ENCODE measurements at places on chromosomes 7 and 10. TPM values are rescaled to one million over a fixed set of nuclear protein-coding genes. Genes with fewer than 3 reads are reported as not detected.

Gene RSPH10B2
- total RNA-seq = 0.12 TPM

Gene NFE2L3
- total RNA-seq = 0.37 TPM

Gene TWIST1
- total RNA-seq = not detected

Gene STAMBPL1
- total RNA-seq = 8.0 TPM

Gene NSUN5
- 8.6 TPM for total RNA-seq

Gene DGKI
- 0.06 TPM for total RNA-seq

Gene GLI3
- 0.12 TPM for total RNA-seq

Gene PALD1
- 2.9 TPM for total RNA-seq

Gene FANK1
- total RNA-seq = not detected

Gene MRPS17
- 8.1 TPM for total RNA-seq

Gene MAP3K8
- 6.1 TPM for total RNA-seq

Gene TRIM73
- total RNA-seq = 3.3 TPM

Gene C10orf90
- not detected for total RNA-seq

DNA sequence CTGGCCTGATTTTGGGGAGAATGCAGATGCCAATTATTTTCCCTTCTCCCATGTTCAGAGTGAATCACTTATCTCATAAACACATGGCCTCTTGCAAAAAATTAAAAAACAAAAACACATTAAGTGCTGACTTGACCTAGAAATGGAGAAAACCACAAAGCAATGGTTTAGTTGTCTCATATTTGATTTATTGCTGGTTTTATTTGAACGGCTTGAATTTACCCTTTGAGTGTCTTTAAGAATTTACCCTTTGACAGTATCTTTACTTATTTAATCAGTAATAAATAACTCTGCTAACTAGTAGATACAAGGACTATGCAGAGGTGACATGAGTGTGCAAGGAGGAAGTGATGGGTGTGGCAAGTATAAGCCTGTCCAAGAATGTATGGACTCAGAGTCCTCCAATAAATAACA, 68.1 kb upstream of the GSDME start:
- H3K27ac ChIP-seq = no peak overlapping the region
- H3K4me3 ChIP-seq = no peak overlapping the region
- H3K27me3 ChIP-seq = no peaks in the 10 kb centered on the region
- no peak for DNase-seq
- H3K4me1 ChIP-seq = no peaks in the 10 kb centered on the region
- no peaks in the 10 kb centered on the region for H3K36me3 ChIP-seq

GRCh38 chr7:11170863-11171568, 197.3 kb downstream of the PHF14 start:
- H3K4me3 ChIP-seq = no peak overlapping the region
- no peaks in the 10 kb centered on the region for H3K36me3 ChIP-seq
- no peaks in the 10 kb centered on the region for H3K27me3 ChIP-seq
- no peak overlapping the region for H3K27ac ChIP-seq

GRCh38 chr7:90570373-90570959, 25.7 kb upstream of the CDK14 start:
- no peaks in the 10 kb centered on the region for H3K4me1 ChIP-seq
- H3K27ac ChIP-seq = no peak overlapping the region
- no peak overlapping the region for H3K4me3 ChIP-seq

GRCh38 chr7:134458341-134458805, 527 bp downstream of the AKR1B1 start:
- H3K27ac ChIP-seq = peak overlapping the region; percentile 35
- H3K4me3 ChIP-seq = peak overlapping the region; percentile 52
- no peaks in the 10 kb centered on the region for H3K27me3 ChIP-seq
- H3K4me1 ChIP-seq = peaks cover 15% of the 10 kb centered on the region

- no peaks in the 10 kb centered on the region for H3K36me3 ChIP-seq
- H3K27me3 ChIP-seq = no peaks in the 10 kb centered on the region
- no peak overlapping the region for H3K4me3 ChIP-seq
- no peak for DNase-seq
- no peak overlapping the region for H3K27ac ChIP-seq
Measured at GRCh38 chr10:108970016-108970415, 953.3 kb downstream of the XPNPEP1 start.

- peak overlapping the region; percentile 66 for H3K27ac ChIP-seq
- H3K4me3 ChIP-seq = no peak overlapping the region
- DNase-seq = no peak
- no peaks in the 10 kb centered on the region for H3K27me3 ChIP-seq
Measured at GRCh38 chr7:135757719-135758411, 9.3 kb upstream of the FAM180A start.

DNA sequence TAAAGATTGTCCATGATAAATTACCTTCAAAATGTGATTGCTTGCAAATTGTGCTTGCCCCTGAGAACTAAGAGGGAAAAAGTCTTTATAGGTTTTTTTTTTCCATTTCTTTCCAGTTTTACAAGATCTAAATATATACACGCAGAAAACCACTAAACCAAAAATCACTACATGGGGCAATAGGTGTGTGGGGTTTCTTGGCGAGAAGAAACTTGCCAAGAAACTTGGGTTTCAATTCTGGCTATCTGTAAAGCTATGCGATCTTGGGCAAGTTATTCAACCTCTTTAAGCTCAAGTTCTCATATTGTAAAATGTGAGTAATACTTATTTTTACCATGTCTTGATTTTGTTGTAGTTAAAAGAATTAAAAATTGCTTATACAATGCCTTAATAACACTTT, 17.0 kb downstream of the CUBN start:
- DNase-seq = no peak
- H3K4me3 ChIP-seq = no peak overlapping the region
- H3K27me3 ChIP-seq = no peaks in the 10 kb centered on the region
- no peaks in the 10 kb centered on the region for H3K36me3 ChIP-seq

- peaks cover 15% of the 10 kb centered on the region for H3K4me1 ChIP-seq
- H3K36me3 ChIP-seq = no peaks in the 10 kb centered on the region
- no peak overlapping the region for H3K27ac ChIP-seq
- no peaks in the 10 kb centered on the region for H3K27me3 ChIP-seq
- H3K4me3 ChIP-seq = no peak overlapping the region
Measured at GRCh38 chr10:112471878-112472487, 25.0 kb downstream of the VTI1A start.

GRCh38 chr7:18529239-18529638, 33.7 kb downstream of the HDAC9 start:
- no peaks in the 10 kb centered on the region for H3K4me1 ChIP-seq
- no peaks in the 10 kb centered on the region for H3K36me3 ChIP-seq
- DNase-seq = no peak
- no peaks in the 10 kb centered on the region for H3K27me3 ChIP-seq
- no peak overlapping the region for H3K27ac ChIP-seq

DNA sequence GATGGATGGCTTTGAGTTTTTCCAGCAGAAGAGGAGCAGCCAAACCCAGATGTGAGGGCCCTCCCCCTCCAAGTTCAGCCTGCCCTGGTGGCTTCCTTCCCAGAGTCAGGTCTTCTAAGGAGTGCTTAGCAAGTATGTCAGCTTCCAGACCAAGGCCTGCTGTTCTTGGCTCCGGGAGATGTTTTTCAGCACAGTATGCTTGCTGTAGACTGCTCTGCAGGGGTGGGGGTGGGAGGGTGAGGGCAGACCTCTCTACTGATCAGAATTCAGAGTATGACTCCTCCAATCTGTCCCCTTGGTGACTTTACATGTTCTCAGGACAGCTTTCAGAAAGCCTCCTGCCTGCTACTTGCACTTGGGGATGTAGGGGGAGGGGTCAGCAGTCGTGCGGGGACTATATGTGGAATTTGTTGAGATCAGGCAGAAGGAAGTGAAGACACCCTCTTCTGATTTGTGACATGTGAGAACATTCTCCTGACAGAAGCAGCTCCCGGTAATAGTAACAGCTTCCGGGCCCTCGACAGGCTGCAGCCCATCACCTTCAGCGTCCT, 516.4 kb upstream of the ZMIZ1 start:
- no peaks in the 10 kb centered on the region for H3K36me3 ChIP-seq
- no peak overlapping the region for H3K27ac ChIP-seq
- no peaks in the 10 kb centered on the region for H3K27me3 ChIP-seq
- no peak for DNase-seq
- H3K4me3 ChIP-seq = no peak overlapping the region

- H3K4me3 ChIP-seq = no peak overlapping the region
- no peaks in the 10 kb centered on the region for H3K36me3 ChIP-seq
- H3K4me1 ChIP-seq = no peaks in the 10 kb centered on the region
Measured at GRCh38 chr7:127677433-127678230, 25.6 kb downstream of the SND1 start.

GRCh38 chr10:102284531-102284930, 39.2 kb downstream of the GBF1 start:
- H3K27ac ChIP-seq = peak overlapping the region; percentile 79
- no peak for DNase-seq
- peaks cover 18% of the 10 kb centered on the region for H3K4me1 ChIP-seq
- H3K36me3 ChIP-seq = no peaks in the 10 kb centered on the region
- H3K4me3 ChIP-seq = no peak overlapping the region
- H3K27me3 ChIP-seq = no peaks in the 10 kb centered on the region

GRCh38 chr7:89312551-89312950, 517.0 kb upstream of the TEX47 start:
- H3K4me3 ChIP-seq = no peak overlapping the region
- H3K36me3 ChIP-seq = no peaks in the 10 kb centered on the region
- DNase-seq = no peak
- H3K4me1 ChIP-seq = no peaks in the 10 kb centered on the region
- H3K27me3 ChIP-seq = no peaks in the 10 kb centered on the region

DNA sequence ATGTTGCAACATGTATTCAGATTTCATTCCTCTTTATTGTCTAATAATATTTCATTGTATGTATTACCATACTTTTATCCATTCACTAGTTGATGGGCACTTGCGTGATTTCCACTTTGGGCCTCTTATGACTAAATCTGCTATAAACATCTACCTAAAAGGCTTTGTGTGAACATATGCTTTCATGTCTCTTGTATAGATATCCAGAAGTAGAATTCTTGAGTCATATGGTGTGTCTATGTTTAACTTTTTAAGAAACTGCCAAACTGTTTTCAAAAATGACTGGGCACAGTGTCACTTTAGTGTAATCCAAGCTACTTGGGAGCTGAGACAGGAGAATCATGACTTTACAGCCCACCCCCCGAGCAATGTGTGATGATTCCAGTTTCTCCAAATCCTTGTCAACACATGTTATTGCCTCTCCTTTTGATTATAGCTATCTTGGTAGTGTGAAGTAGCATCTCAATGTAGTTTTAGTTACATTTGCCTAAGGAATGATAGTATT, 618.9 kb upstream of the C7orf33 start:
- no peak for DNase-seq
- no peaks in the 10 kb centered on the region for H3K36me3 ChIP-seq
- H3K27me3 ChIP-seq = no peaks in the 10 kb centered on the region
- no peak overlapping the region for H3K27ac ChIP-seq
- H3K4me3 ChIP-seq = no peak overlapping the region

GRCh38 chr7:123190109-123190831, 9.5 kb downstream of the SLC13A1 start:
- H3K4me3 ChIP-seq = no peak overlapping the region
- no peaks in the 10 kb centered on the region for H3K36me3 ChIP-seq

DNA sequence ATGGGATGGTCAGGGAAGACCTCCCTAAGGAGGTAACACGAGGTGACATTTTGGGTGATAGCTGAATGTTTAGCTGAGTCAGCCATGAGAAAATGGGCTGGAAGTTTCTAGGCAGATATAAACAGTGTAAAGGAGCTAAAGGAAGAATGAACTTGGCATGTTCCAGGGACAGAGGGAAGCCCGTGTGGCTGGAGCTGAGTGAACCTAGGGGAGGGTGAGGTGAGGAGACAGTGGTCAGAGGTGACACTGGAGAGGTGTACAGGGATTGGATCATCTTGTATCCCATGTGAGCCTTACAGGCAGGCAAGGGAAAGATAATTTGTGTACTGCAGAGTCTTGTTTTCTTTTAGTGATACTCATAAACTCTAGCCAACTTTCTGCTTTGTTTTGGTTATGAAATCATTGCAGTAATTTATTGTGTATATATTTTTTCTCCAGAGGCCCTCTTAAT, 1.8 kb downstream of the STARD3NL start:
- no peaks in the 10 kb centered on the region for H3K36me3 ChIP-seq
- no peaks in the 10 kb centered on the region for H3K4me1 ChIP-seq
- H3K4me3 ChIP-seq = no peak overlapping the region
- H3K27ac ChIP-seq = no peak overlapping the region
- no peak for DNase-seq
- H3K27me3 ChIP-seq = no peaks in the 10 kb centered on the region

DNA sequence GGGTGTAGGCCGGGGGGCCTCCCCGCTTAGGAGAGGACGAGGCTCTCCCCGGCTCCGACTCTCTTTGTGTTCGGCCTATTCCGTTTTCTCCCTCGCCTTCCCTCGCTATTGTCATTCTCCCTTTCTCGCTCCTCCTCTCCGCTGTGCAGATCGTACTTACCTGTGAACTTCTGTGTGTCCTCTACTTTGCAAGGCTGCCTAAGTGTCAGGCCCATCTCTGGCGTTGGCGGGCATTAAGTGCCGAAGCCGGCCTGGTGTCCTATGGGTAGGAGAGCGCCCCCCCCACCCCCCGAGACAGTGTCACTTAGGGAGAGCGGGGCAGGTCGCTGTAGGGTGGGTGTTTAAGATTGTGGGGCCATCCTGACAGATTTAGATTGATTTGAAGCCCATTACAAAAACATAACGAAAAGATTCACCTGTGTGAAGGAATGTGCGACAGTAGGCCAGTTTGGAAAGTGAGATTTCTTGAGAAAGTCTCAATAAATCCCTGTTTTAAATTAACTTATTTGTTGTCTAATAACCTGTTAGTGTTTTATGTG, 579 bp downstream of the RBM33 start:
- H3K4me3 ChIP-seq = peak overlapping the region; percentile 87
- H3K36me3 ChIP-seq = no peaks in the 10 kb centered on the region
- no peaks in the 10 kb centered on the region for H3K27me3 ChIP-seq
- peak overlapping the region; percentile 98 for H3K27ac ChIP-seq
- peaks cover 19% of the 10 kb centered on the region for H3K4me1 ChIP-seq
- peak; percentile 56 for DNase-seq

- no peak for DNase-seq
- H3K36me3 ChIP-seq = no peaks in the 10 kb centered on the region
- no peak overlapping the region for H3K27ac ChIP-seq
- no peaks in the 10 kb centered on the region for H3K4me1 ChIP-seq
- no peak overlapping the region for H3K4me3 ChIP-seq
- H3K27me3 ChIP-seq = no peaks in the 10 kb centered on the region
Measured at GRCh38 chr7:154546946-154547587, 455.9 kb downstream of the PAXIP1 start.

DNA sequence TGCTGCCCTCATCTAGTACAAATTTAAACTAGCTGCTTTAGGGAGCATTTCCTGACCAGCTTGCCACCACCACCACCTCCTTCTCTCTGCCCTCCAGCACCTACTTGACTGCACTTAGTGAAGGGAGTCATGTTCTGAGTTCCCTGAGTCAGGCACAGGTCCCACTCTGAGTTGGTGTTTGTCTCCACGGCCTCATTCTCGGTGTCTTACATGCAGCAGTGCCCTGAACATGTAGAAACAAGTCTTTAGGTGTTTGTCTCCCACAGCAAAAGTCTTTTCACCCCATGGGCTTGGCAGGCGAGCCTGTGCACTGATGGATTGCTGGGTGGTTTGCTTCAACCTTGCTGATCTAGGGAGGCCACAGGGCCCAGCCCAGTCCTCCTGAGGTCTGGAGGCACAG, 16.9 kb downstream of the TSPAN14 start:
- H3K4me1 ChIP-seq = peaks cover 37% of the 10 kb centered on the region
- no peak for DNase-seq
- H3K36me3 ChIP-seq = no peaks in the 10 kb centered on the region
- H3K4me3 ChIP-seq = no peak overlapping the region
- H3K27ac ChIP-seq = no peak overlapping the region
